Activated CD4-positive, CD25-positive, alpha-beta regulatory T cell (primary cell): ENCODE measurements at places on chromosomes 16 and 17.

DNA sequence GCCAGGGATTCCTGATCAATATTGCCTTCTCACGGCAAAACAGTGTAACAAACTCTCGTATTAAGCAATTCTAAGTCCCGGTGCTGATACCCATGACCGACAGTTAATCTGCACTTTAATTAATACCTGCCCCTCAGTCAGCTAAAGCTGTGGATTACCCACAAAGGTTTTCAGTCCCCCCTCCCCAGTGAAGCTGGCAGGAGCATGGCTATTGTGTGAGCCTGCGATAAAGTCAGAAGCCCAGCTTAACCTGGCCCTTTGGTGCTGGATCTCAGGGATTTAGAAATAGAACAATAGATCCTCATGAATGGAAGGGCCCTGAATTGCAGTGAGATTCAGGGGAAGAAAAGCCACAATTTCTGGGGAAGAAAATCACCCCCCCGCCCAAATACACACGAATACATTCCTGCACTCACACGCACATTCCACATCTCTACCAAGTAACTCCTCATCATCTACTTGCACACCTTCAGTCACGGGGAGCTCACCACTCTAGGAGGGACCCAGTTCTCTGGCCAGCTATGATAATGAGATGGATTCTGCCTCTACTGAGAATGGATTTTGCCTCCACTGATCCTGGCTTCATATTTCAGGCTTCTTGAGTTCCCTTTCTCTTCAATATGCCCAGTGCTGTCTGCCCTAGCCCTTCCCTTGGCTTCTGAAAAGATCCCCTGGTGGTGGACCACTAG, 102.6 kb downstream of the WSCD1 start:
- no peak for DNase-seq

- DNase-seq: peak; percentile 63
Observed at GRCh38 chr17:45235416-45236281, 14.0 kb downstream of the FMNL1 start.

GRCh38 chr16:89481356-89481955, 8.9 kb downstream of the ANKRD11 start:
- no peak for DNase-seq

- no peak for DNase-seq
Observed at GRCh38 chr17:56317351-56318208, 164.3 kb downstream of the ANKFN1 start.

GRCh38 chr17:83201206-83202001, 122.0 kb downstream of the METRNL start:
- no peak for DNase-seq

DNA sequence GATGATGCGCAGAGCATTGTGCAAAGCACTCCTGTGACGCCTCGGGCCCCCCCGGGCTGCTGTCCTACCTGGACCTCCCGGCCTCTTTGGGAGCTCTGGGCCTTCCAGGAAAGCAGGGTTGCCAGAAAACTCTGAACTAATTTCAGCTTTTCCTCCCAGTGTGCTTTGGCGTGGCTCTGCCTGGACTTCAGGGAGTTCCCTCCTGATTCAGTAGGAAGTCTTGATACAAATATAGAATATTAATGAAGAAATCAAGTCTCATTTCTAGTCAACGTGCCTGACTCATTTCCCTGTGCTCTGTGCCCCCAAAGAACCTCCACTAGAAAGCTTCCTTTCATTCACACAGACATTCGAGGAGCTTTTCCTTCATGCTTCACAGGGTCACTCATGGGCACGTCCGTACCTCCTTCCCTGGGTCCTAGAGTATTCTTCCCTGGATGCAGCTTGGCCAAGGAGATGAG, 84.0 kb upstream of the NOL11 start:
- no peak for DNase-seq

DNA sequence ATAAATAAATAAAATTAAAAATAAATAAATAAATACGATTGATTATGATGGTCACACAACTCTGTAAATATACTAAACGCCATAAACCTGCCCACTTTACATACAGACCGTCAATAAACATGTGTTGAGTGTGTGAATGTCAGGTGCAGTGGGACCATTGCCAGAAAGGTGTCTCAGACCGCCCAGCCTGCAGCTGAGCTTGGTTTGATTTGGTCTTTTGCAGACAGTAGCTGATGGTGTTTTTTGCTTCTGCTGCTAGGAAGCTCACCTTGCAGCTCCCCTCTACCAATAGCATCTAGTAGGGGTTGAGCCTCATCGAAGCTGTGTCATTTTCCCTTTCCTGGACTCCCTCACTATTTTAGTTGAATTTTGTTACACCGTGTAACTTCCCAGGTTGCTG, 23.5 kb downstream of the UBALD1 start:
- DNase-seq: no peak

DNA sequence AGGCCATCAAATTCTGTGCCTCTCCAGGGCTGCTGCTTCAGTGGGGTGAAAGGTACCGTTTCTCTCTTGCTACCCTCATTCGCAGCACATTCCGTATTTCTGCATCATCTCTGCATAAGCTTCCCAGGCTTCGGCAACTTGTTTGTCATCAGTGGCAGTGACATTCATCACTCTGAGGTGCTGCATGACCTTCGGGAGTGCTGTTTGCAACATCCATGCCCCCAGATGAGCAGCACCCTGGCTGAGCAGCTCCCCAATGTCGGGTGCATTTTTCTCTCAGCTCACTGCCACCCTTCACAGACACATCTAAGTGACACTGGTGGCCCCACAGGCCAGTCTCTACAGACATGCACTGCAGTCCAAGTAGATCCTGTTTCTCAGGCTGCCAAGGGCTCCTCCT, 3.8 kb downstream of the CREBBP start:
- DNase-seq: no peak

- DNase-seq: no peak
Observed at GRCh38 chr16:73248316-73248715, 200.4 kb upstream of the ZFHX3 start.

GRCh38 chr17:3857261-3858105, 11.4 kb upstream of the NCBP3 start:
- DNase-seq: no peak

DNA sequence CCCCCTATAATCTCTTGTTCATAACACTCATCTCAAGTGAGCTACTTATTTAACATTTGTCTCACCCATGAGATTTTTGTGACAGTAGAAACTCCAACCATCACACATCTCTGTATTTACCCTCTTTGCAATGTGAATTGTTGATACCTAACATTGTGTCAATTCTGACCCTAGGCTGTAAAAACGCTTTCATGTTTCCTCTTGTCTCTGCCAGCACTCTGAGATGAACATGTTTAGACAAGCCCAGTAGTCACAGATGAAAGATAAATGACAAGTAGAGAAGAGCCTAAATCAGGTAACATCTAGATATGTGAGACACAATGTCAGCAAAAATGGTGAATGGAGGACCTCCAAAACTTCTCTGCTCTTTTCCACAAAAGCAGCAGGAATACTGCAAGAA, 1254.5 kb upstream of the GOT2 start:
- DNase-seq: no peak

DNA sequence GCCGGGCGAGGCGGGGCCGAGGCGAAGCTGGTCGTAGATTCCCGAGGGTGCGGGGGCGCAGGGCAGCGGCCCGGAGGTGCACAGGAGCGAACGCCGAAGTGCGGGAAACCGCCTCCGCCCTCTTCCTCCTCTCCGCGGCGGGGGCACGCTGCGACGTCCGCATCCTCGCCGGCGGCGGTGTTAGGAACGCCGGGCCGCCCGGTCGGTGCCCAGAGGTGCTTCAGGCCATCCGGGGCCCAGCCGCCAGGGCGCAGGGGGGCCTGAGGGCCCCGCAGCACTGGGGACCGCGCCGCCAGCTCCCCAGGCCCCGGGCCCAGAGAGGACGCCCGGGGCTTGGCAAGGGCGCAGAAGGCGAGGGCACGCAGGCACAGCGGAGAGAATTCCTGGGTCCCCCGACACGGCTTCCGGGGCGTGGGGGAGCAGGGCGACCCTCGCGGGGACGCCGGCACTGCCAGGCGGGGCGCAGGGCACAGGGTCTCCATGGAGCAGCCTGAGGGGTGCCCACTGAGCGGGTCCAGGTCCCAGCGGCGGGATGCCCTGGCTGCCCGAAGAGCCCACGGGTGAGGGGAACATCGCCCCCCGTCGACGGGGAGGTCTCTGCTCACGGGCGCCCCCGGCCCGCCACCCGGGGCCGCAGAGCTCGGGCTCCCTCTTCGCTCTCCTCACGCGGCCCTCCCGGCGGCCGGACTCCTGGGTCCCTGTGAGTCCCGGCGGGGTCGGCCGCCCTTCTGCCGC, 576 bp downstream of the EPOP start:
- DNase-seq: no peak

GRCh38 chr16:11667824-11668622, at the start of gene SNN:
Gene SNN (plus strand): TSS chr16:11668455. CDS start chr16:11676060, 7,605 bp downstream.
- DNase-seq: peak; percentile 73

- DNase-seq: no peak
Observed at GRCh38 chr17:31532526-31532925, 141.1 kb downstream of the RAB11FIP4 start.

DNA sequence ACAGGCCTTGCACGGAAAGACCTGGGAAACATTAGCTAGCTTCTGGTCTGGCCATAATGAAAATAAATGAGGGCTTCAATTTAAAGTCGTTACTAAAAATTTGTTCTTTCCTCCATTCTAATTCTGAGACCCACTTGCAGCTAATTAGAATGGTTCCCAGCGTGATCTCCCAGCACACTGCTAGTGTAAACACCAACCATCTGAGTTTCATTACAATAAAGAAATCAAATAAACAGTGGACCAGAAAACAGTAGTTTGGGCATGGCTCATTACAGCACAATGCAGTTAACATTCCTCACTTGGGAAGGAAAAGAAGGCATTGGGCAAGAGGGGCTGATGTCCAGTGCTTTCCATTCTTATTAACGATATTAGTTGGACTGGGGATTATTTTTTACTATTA, 410.9 kb upstream of the SOX9 start:
- no peak for DNase-seq

GRCh38 chr16:11020388-11020787, 76.0 kb downstream of the CLEC16A start:
- no peak for DNase-seq

- no peak for DNase-seq
Observed at GRCh38 chr16:83040174-83040573, 413.4 kb downstream of the CDH13 start.

DNA sequence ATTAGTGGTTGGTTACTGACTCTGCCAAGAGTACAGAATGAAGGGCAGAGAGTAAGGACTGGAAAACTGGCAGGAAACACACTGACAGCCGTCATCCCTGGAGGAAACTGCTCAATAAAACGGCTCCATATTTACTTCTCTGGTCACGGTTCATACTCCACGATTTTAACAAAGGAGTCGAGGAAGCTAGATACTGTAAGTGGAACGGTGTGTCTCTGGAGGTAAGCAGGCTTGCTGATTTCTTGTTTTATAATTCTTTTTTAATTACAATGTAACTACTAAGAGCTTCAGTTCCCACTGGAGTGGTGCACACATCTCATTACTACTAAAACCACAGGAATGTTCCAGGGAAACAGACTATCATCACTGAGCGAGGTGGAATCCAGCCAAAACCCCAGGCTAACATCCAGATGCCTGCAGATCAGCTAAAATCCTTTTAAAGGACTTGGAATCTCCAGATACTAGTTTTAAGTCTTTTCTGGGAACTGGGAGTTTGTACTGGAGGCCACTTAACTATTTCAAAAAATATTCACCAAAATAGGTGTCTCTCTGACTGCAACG, 17.8 kb downstream of the SERPINF1 start:
- DNase-seq: no peak

- DNase-seq: no peak
Observed at GRCh38 chr16:84988328-84989080, 22.8 kb downstream of the ZDHHC7 start.

- DNase-seq: peak; percentile 56
Observed at GRCh38 chr17:17849147-17849820, 12.5 kb upstream of the SREBF1 start.

DNA sequence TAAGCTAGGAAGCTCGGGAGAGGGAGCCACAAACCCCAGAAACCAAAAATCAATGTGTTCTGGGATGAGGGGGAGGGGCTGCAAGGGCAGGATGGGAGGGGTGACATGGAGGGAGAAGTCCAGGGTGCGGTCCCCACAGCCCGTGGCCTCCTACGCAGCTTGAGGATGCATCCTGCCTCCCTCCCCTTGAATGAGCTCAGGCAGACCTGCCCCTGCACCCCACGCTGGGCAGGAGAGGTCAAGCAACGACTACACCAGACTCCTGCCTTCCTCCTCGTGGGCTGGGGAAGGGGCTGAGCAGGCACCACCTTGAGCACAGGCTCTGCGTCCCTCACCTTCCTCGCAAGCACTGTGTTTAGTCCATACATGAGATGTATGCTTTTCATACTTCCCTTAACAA, 3.9 kb downstream of the ANKRD13B start:
- DNase-seq: no peak

DNA sequence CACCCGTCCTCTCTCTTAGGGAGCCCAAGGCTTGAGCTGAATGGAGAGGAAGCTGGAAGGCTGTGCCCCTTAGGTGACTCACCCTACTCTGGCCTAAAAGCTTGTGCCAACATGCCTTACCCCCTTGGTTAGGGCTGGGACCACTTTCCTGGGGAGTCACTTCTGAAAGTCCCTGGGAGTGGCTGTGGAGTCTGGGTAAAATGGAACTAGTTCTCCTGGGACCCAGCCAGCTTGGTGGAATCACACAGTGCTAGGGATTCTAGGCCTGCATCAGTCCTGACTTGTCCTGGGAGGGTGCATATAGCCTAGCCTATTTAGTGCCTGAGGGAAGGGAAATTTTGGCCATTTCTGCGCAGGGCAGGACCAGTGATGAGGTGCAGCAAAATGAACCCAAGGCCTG, 10.5 kb downstream of the MMP28 start:
- no peak for DNase-seq

GRCh38 chr16:12096157-12096777, 119.7 kb downstream of the SNX29 start:
- DNase-seq: no peak

GRCh38 chr17:60231234-60231633, 81.5 kb downstream of the CA4 start:
- no peak for DNase-seq

- DNase-seq: no peak
Observed at GRCh38 chr16:31108794-31109558, 790 bp downstream of the BCKDK start.

DNA sequence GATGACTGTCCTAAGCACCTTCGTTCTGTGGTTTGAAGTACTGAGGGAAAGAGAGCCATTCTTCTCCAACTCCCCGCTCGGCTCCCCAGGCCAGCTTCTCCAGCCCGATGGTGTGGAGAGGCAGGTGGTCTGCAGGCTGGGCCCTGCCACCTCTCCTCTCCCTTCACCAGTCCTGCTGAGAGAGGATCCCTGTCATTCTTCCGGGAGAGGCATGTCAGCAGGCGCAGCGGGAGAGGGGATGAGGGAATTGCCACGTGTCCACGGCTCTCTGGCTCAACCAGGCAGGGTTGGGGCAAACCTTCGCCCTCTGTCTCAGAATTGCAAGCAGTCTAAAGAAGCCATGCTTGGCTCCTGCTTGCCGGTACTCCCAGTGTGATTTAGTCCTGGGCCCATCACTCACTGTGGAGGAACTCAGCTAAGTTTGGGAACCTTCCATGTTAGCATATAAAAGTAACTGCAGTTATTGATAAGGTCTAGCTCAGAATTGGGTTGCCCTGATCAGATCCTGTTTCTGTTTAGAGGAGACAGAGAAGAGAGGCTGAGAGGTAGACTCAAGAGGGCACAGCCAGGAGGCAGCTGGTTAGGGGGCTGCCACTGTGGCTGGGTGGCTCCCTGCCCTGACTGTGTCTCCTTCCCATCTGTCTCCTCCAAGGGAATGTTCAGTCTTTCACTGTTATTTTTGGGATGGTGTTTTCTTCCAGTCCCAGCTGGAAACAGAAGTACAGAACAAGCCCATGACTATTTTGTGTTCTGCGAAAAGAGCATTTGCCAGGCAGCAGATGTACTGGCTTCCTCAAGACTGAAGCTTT, 17.4 kb downstream of the HS3ST3B1 start:
- DNase-seq: no peak
